Pancreas (tissue), 10 donors: ENCODE measurements at places on chromosomes 6 and 20. TPM values are rescaled to one million over a fixed set of nuclear protein-coding genes. Genes with fewer than 3 reads are reported as not detected.

- no peak overlapping the region for H3K27ac ChIP-seq
- H3K4me3 ChIP-seq = no peak overlapping the region
- no peaks in the 10 kb centered on the region for H3K4me1 ChIP-seq
These were observed 23.0 kb downstream of the L3MBTL1 start for GRCh38 chr20:43530321-43531090.

DNA sequence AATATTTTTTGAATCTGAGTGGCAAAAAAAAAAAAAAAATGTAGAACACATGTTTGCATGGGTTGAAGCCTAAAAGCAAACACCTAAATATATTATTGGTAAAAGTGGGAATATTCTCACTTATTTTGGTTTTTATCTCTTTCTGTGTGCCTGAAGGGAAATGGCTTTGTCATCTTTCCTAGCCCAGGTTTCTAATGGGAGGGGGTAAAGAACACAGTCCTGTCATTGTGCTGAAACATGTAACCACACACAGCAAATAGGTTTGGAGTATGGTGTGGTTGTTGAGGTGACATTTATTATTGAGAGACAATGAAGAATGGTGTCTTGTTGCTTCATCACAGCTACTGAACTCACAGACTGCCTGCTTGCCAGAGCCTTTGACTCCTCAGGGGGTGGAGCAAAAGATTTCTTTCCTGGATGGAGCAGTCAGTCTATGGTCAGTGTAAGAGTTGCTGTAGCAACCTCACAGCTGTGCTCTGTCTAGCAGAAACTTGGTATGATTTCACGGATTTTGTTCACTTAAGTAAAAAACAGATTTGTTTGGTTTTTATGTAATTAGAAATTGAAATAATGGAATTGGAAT is 70.2 kb downstream of the CEP57L1 start:
- no peaks in the 10 kb centered on the region for H3K27me3 ChIP-seq
- no peaks in the 10 kb centered on the region for H3K4me1 ChIP-seq
- no peak overlapping the region for H3K27ac ChIP-seq
- H3K4me3 ChIP-seq = no peak overlapping the region

- H3K36me3 ChIP-seq = no peaks in the 10 kb centered on the region
- H3K4me3 ChIP-seq = peak overlapping the region; percentile 66
- H3K27me3 ChIP-seq = no peaks in the 10 kb centered on the region
- peak overlapping the region; percentile 56 for H3K27ac ChIP-seq
- DNase-seq = no peak
- H3K4me1 ChIP-seq = peaks cover 4% of the 10 kb centered on the region
These were observed 65.2 kb downstream of the STX11 start for GRCh38 chr6:144215402-144215931.

The PLN gene
- total RNA-seq = 0.09 TPM

- H3K36me3 ChIP-seq = no peaks in the 10 kb centered on the region
- no peak for DNase-seq
- H3K27me3 ChIP-seq = no peaks in the 10 kb centered on the region
- no peak overlapping the region for H3K4me3 ChIP-seq
These were observed 361.9 kb upstream of the JARID2 start for GRCh38 chr6:14883921-14884320.

The CDH22 gene
- 3.2 TPM for total RNA-seq

- no peaks in the 10 kb centered on the region for H3K27me3 ChIP-seq
- no peak overlapping the region for H3K4me3 ChIP-seq
- no peaks in the 10 kb centered on the region for H3K36me3 ChIP-seq
- DNase-seq = no peak
These were observed 4.7 kb upstream of the MICAL1 start for GRCh38 chr6:109460161-109460829.

DNA sequence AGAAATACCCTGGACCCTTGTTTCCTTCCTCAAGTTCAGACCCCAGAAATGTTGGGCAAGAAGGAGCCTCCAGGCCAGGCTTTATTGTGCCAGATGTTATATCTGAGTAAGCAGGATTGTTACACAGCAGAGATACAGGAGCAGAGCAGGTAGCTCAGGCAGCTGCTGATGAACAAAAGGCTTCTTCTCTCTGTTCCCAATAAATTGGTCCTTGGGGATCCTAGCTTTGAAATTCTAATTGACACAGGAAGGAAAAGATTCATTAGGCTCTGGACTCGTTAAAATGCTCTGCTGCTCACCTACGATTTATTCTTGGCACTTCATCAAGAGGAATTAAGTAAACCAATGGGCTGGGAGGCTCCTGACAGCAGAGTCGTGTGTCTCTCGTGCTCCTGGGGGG is 54.2 kb downstream of the RALY start:
- no peaks in the 10 kb centered on the region for H3K36me3 ChIP-seq
- H3K27ac ChIP-seq = no peak overlapping the region
- no peak for DNase-seq
- no peak overlapping the region for H3K4me3 ChIP-seq
- H3K4me1 ChIP-seq = peaks cover 6% of the 10 kb centered on the region

The SLC22A3 gene
- 0.37 TPM for total RNA-seq

GRCh38 chr6:7262746-7263518 is 50.1 kb downstream of the SSR1 start:
- H3K27ac ChIP-seq = no peak overlapping the region
- peak; percentile 12 for DNase-seq
- H3K36me3 ChIP-seq = no peaks in the 10 kb centered on the region
- H3K4me1 ChIP-seq = peaks cover 6% of the 10 kb centered on the region
- H3K27me3 ChIP-seq = no peaks in the 10 kb centered on the region

GRCh38 chr20:10788055-10788454 is 114.3 kb upstream of the JAG1 start:
- H3K4me1 ChIP-seq = peaks cover 12% of the 10 kb centered on the region
- no peaks in the 10 kb centered on the region for H3K27me3 ChIP-seq
- no peak overlapping the region for H3K4me3 ChIP-seq
- no peak for DNase-seq

The ZC2HC1B gene
- not detected for total RNA-seq

GRCh38 chr6:137351890-137352289 is 132.7 kb upstream of the IFNGR1 start:
- H3K4me1 ChIP-seq = peaks cover 5% of the 10 kb centered on the region
- no peaks in the 10 kb centered on the region for H3K36me3 ChIP-seq
- no peak for DNase-seq
- no peaks in the 10 kb centered on the region for H3K27me3 ChIP-seq
- H3K27ac ChIP-seq = no peak overlapping the region

- no peaks in the 10 kb centered on the region for H3K27me3 ChIP-seq
- H3K4me3 ChIP-seq = no peak overlapping the region
- no peaks in the 10 kb centered on the region for H3K36me3 ChIP-seq
These were observed 93.1 kb downstream of the BMP5 start for GRCh38 chr6:55782275-55782674.

The SSTR4 gene
- total RNA-seq = not detected

The GNMT gene
- total RNA-seq = 19.0 TPM

The C6orf141 gene
- total RNA-seq = 6.5 TPM

- no peak overlapping the region for H3K27ac ChIP-seq
- no peaks in the 10 kb centered on the region for H3K27me3 ChIP-seq
- H3K36me3 ChIP-seq = no peaks in the 10 kb centered on the region
- no peaks in the 10 kb centered on the region for H3K4me1 ChIP-seq
- DNase-seq = no peak
These were observed 127.6 kb upstream of the TFAP2D start for GRCh38 chr6:50585441-50586330.

GRCh38 chr6:158242071-158242606 is 70.1 kb upstream of the TULP4 start:
- H3K4me1 ChIP-seq = peaks cover 8% of the 10 kb centered on the region
- H3K4me3 ChIP-seq = no peak overlapping the region
- DNase-seq = no peak
- H3K27ac ChIP-seq = no peak overlapping the region
- no peaks in the 10 kb centered on the region for H3K36me3 ChIP-seq

The CST2 gene
- 0.28 TPM for total RNA-seq

The CABLES2 gene
- total RNA-seq = 2.0 TPM

GRCh38 chr6:2534406-2535042 is 216.2 kb downstream of the MYLK4 start:
- no peak overlapping the region for H3K27ac ChIP-seq
- H3K4me3 ChIP-seq = no peak overlapping the region
- no peaks in the 10 kb centered on the region for H3K4me1 ChIP-seq
- DNase-seq = no peak

DNA sequence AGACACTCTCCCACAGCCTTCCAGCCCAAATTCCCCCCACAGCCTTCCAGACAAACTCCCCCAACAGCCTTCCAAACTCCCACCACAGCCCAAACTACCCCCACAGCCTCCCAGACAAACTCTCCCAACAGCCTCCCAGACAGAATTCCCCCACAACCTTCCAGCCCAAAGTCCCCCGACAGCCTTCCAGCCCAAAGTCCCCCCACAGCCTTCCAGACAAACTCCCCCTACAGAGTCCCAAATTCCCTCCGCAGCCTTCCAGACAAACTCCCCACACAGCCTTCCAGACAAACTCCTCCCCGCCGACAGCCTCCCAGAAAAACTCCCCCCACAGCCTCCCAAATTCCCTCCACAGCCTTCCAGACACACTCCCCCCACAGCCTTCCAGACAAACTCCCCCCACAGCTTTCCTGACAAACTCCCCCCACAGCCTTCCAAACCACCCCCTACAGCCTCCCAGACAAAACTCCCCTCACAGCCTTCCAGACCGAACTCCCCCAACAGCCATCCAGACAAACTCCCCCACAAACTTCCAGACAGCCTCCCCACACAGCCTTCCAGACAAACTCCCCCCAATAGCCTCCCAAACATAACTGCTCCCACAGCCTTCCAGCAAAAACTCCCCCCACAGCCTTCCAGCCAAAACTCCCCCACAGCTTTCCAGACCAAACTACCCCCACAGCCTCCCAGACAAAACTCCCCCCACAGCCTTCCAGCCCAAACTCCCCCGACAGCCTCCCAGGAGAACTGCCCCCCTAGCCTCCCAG is 38.0 kb upstream of the SYNDIG1 start:
- no peaks in the 10 kb centered on the region for H3K36me3 ChIP-seq
- no peaks in the 10 kb centered on the region for H3K4me1 ChIP-seq
- H3K27me3 ChIP-seq = no peaks in the 10 kb centered on the region
- no peak overlapping the region for H3K27ac ChIP-seq
- no peak for DNase-seq

The PI3 gene
- total RNA-seq = not detected

The CASS4 gene
- 0.13 TPM for total RNA-seq

- no peaks in the 10 kb centered on the region for H3K27me3 ChIP-seq
- DNase-seq = no peak
- H3K36me3 ChIP-seq = no peaks in the 10 kb centered on the region
- H3K27ac ChIP-seq = no peak overlapping the region
- no peaks in the 10 kb centered on the region for H3K4me1 ChIP-seq
- no peak overlapping the region for H3K4me3 ChIP-seq
These were observed 202.5 kb upstream of the MAN1A1 start for GRCh38 chr6:119552021-119552420.

GRCh38 chr6:167161851-167162467 is 4.2 kb upstream of the GPR31 start:
- H3K27me3 ChIP-seq = no peaks in the 10 kb centered on the region
- H3K27ac ChIP-seq = no peak overlapping the region
- H3K4me1 ChIP-seq = no peaks in the 10 kb centered on the region

GRCh38 chr6:155115893-155116570 is 120.9 kb downstream of the TIAM2 start:
- no peak overlapping the region for H3K27ac ChIP-seq
- H3K36me3 ChIP-seq = no peaks in the 10 kb centered on the region
- no peaks in the 10 kb centered on the region for H3K27me3 ChIP-seq
- DNase-seq = no peak
- H3K4me3 ChIP-seq = no peak overlapping the region

DNA sequence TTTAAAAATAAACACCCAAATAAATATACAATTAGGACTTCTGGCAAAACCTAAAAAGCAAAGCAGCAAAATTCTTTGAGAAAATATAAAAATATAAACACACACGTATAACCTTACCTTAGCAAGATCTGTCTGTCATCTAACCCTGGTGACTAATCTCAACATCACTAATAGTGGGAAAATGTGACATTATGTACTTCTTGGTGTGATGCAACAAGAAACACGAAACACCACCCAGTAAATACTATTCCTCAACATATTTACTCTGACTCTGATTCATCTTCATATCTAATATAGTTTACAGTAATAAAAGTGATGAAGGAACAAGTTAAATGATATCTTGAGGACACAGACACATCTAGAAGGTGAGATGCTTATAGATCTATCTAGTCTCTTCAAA is 332.6 kb upstream of the MANEA start:
- H3K4me1 ChIP-seq = no peaks in the 10 kb centered on the region
- no peak overlapping the region for H3K27ac ChIP-seq
- H3K27me3 ChIP-seq = no peaks in the 10 kb centered on the region
- no peaks in the 10 kb centered on the region for H3K36me3 ChIP-seq

DNA sequence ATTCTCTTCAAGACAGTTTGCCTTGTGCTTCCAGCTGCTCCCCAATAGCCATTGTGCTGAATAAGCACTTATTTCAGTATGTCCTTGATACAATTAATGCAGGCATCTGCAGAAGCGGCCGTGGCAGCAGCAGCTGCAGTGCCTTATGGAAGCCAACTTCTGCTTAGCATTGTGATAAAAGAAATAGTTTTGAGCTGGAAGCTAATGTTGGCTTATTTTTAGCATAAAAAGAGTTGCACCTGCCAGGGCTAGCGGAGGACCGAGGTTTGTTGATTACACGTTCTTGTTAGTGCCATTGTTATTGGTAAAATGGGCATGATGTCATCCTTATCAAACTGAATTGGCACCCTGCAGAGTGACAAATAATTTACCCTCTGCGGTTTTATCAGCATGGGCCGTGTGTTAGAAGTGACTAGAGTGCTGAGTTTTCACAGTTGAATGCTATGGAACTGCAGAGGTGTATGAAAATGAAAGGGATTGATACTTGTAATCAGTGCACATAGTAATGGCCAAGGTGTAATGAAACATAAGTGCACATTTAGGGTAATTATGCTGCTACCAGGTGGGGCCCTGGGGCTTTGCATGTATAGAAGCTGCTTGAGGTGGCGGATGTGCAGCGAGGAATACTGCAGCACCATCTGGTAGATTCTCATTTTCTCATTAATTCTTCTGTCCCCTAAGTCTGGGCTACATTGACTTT is 334.3 kb downstream of the CDKAL1 start:
- peak overlapping the region; percentile 15 for H3K27ac ChIP-seq
- DNase-seq = peak; percentile 42
- peaks cover 21% of the 10 kb centered on the region for H3K4me1 ChIP-seq

The BACH2 gene
- 5.7 TPM for total RNA-seq

DNA sequence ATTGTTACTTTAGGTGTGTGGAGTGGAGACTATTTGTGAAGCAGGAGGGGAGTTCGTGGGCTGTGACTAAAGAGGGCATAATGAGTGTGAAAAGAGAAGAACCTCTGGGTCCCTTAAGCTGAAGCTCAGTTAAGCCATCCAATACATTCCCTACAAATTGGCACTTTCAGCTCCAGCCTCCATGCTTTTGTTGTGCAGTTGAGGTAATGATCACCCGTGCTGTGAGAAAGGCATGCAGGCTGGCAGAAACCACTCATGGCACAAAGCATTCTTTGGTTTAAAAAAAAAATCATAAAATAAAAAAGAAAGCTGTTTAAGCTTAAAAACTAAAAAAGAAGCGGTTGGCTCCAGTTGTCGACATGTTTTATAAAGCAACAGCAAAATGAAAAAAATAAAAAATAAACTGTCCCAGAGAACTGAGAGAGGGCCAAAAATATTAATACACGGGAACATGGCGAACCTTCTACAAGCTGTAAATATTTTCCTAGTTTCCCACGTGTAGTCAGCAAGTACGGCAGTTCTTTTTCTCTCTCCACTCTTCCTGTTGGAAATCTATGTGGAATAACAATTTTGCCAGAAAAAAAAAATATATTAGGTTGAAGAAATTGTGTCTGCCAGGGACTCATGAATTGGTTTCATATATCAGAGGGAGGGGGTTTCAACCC is 82.2 kb downstream of the ANKRD60 start:
- no peaks in the 10 kb centered on the region for H3K27me3 ChIP-seq
- H3K27ac ChIP-seq = no peak overlapping the region
- H3K4me3 ChIP-seq = no peak overlapping the region
- no peaks in the 10 kb centered on the region for H3K36me3 ChIP-seq
- peak; percentile 0 for DNase-seq

The MUCL3 gene
- total RNA-seq = not detected

- no peak for DNase-seq
- H3K27ac ChIP-seq = peak overlapping the region; percentile 62
- no peak overlapping the region for H3K4me3 ChIP-seq
- no peaks in the 10 kb centered on the region for H3K4me1 ChIP-seq
These were observed 284.7 kb upstream of the TAB2 start for GRCh38 chr6:149032599-149033405.
